ENCODE measurements at places on chromosomes 7 and 10.

DNA sequence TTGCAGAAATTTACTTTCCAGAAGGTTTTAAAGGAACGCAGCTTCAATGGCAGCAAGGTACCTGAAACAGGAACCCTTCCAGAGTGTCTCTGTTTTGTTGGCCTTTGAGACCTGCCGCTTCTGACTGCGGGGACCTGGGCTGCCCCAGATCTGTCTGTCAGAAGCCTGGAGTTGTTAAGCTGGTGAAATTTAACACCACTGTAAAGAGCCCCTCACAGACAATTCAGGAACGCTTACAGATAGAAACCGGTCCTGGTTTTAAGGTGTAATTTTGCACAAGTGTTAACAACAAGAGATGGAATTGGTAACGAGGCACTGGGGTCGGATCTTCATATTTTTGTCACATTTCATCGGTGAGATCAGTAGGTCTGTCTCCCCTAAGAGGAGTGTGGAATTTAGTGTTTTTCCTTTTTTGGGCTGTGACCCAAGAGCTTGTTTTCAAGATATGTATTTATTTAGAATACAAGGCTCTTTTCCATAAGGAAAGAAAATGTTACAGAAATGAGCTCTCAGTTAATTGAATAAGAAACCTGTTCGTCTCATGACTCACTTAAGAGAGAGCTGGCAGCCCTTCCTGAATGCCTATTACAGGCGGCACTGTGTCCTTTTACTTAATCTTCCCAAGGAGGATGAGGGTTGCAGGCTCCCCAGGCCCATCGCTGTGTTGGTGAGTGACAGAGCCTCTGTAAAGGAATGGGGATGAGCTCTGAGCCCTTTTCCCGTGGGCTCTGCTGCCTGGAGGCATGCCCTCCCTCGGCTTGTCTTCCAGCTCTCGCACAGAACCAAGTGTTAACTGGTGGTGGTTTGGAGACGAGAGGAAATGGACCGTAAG, 168.7 kb downstream of the CUX1 start:
- DNase-seq: no peak

DNA sequence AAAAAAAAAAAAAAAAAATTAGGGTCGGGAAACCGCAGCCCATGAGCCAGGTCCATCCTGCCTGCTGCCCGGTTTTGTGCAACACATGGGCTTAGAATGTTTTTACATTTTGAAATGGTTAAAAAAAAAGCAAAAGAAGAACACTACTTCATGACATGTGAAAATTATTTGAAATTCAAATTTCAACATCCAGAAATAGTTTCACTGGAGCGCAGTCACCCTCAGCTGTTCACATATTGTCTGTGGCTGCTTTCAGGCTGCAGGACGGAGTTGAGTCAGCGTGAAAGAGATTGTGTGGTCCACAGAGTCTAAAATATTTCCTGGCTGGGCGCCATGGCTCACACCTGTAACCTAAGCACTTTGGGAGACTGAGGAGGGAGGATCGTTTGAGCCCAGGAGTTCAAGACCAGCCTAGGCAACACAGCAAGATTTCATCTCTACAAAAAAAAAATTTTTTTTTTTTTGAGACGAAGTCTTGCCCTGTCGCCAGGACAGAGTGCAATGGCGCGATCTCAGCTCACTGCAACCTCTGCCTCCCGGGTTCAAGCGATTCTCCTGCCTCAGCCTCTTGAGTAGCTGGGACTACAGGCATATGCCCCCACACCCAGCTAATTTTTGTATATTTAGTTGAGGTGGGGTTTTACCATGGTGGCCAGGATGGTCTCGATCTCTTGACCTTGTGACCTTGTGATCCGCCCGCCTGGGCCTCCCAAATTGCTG, 63.9 kb upstream of the ECHDC3 start:
- no peak for DNase-seq

- no peak for DNase-seq
Observed at GRCh38 chr10:13759168-13759567, 172.4 kb downstream of the PRPF18 start.

DNA sequence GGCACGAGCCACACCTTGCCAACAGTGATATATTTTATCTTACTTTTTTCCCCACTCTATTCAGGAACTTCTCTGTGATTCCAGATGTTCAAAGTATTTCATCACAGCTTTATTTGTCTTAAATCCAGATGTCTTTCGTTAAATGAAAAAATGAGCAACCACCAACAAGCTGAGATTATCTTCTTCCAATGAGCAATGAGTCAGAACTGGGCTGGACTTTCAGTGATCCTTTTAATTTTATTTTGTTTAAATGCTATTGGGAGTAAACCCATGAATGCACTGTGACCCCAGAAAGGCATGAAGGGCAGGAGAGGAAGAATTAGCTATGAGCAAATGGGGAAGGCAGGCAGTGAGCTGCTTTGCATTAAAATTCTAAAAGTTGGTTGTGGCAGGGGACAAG, 77.6 kb upstream of the IMMP2L start:
- no peak for DNase-seq

GRCh38 chr10:70145166-70145665, 1.3 kb downstream of the TYSND1 start:
- no peak for DNase-seq

GRCh38 chr7:106736508-106737201, 75.7 kb upstream of the CCDC71L start:
- peak; percentile 4 for DNase-seq

GRCh38 chr7:31051598-31052486, at the start of gene ADCYAP1R1:
Gene ADCYAP1R1 (plus strand): TSS chr7:31052308. CDS start chr7:31063265, 10,957 bp downstream.
- no peak for DNase-seq

DNA sequence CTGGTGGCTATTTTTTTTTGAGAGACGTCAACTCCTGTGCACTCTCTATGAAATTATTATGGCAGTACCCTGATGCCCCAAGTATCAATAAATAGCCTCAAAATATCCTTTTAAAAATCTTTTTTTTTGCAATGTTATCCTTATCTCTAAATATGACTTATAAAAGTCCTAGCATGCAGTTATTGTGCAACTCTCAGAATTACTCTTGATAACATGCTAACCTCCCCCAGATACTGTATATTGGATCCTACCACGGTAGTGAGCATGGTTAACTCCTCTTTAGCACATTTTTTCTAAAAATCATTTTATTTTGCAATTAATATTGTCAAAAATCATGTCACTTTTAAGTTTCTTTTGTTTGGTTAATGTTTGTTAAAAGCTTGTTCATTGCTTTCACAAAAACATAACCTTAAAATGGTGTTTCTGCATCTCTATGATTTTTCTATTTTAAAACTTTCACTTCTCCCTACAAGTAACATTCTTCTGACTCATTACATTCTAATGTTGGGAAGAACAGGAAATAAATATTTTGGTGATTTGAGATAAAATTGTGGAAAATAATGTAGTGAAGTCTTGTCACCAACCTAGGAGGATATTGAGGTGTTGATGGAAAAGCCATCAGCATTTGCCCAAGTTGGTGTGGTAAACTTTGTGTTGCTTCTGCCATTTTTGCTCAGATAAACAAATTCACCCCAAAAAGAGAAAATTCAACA, 42.1 kb upstream of the ADRA2A start:
- peak; percentile 10 for DNase-seq

GRCh38 chr10:3808689-3809199, 23.7 kb upstream of the KLF6 start:
- no peak for DNase-seq

DNA sequence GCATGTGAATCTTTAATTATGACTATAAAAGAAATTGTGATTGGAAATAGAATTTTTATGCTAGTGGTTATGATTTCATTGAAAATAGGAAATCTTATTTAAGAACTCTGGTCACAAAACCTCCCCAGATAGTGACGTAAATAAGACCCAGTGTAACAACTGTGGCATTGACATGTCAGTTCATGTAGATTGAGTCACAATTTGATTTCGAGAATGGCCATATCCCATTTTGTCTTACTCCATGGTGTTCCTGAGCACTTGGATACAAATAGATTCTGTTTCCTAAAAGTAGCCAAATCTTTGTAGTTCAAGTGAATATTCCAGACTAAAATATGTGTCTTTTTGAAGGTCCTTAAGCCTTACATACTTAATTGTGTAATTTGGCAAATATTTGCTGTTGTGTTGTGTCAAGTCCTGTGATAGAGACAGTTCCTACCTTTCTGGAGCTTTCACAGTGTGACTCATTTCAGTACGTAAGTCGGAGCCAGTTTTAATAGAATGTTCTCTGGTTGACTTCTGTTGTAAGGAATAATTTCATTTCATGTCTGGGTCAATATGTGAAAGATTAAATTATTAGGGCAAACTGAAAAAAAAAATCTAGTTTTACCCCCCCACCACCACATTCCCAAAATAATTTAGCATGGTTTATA, 37.1 kb upstream of the TOMM7 start:
- no peak for DNase-seq

DNA sequence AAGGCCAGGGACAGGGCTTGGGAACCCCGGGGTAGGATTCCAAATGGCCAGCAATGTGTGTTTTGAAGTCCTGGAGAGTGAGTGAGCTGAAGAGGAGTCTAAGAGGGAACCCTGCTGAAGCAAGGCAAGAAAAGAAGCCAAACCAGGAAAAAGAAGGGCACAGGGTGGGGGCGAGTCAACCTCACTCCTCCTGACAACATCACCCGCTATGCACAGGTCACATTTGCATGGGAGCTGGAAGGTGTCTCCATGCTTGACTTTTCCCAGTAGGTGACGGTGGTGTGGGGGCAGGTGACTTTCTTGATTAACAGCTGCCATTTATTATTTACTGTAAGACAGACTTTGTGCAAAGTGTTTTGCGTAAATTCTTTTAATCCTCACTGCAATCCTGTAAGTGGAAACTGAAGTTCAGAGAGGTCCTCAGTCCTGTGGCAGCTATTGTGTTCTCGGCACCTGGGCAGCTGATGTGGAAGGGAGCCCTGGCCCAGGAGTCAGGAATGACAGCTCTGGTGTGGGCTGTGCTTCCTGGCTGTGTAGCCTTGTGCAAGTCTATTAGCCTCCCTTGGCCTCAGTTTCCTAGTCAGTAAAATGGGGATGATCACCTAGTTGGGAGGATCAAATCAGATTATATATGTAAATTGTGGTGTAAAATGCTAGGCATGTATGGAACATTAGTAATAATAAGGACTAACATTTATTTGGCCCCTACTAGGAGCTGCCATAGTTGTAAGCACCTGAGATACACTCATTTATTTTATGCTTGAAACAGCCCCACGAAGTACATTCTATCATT, 90.9 kb downstream of the SH3PXD2A start:
- no peak for DNase-seq

DNA sequence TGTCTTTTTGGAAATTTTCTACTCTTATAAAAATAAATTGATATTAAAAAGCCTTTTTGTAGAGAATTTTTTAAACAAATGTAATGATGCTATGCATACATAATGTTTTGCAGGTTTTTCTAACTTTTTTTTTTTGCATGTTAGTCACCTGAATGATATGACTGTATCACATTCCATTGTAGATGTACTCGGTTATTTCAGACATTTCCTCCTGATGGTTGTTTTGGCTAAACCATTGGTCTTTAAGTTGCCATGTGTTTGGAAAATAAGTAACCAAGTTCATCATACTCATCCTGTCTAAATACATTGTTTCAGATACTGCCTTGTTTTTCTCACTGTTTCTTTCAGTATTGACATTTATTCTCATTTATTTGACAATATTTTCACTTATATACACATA, 25.8 kb downstream of the NHLRC2 start:
- no peak for DNase-seq

GRCh38 chr10:128018236-128018635, 108.0 kb downstream of the MKI67 start:
- DNase-seq: no peak

- no peak for DNase-seq
Observed at GRCh38 chr7:106397994-106398393, 113.2 kb upstream of the NAMPT start.

DNA sequence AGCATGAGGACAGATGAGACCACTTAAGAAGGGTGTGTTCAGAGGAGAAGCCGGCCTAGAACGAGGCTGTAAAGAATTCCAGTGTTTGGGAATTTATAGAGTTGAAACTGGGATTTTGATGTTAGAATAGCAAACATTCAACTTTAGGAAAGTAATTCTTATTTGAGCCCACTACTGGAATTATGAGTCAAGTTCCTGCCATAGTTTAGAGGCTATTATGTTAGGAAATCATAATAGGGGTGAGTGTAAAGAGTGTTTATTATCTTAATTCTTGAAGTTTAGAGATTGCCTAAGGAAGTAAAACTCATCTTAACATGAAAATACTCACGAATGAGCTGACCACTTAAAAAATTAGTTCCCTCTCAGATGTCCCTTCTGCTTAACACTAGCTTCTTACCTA, 2.1 kb downstream of the CBLL1 start:
- no peak for DNase-seq

DNA sequence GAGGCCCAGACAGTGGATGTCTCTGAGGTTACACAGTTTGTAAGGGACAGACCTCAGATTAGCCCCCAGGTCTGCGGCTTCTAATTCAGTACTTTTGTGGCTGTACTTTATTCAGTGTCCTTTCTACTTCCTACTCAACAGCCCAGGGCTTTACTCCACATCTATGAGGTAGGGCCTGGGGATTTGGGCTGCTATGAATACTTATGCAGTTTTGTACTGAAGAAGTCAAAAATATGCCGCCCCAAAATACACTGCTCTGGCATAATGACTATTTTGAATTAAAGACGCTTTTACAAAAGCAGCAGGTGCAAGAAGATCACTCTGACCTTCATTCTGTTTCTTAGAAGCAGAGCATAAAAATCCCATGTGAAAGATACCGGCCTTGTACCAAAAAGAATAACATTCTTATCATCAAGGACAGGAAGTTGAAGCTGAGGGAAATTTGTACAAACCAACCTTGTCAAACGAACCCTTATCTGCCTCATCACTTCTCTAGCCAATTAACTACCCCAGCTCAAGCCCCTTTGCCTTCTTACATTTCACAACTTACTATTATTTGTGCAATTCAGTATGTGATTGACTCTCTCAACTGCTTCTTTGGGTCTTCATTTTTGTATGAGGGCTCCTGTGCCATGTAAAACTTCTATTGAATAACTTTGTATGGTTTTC, 26.1 kb upstream of the TRUB1 start:
- no peak for DNase-seq

DNA sequence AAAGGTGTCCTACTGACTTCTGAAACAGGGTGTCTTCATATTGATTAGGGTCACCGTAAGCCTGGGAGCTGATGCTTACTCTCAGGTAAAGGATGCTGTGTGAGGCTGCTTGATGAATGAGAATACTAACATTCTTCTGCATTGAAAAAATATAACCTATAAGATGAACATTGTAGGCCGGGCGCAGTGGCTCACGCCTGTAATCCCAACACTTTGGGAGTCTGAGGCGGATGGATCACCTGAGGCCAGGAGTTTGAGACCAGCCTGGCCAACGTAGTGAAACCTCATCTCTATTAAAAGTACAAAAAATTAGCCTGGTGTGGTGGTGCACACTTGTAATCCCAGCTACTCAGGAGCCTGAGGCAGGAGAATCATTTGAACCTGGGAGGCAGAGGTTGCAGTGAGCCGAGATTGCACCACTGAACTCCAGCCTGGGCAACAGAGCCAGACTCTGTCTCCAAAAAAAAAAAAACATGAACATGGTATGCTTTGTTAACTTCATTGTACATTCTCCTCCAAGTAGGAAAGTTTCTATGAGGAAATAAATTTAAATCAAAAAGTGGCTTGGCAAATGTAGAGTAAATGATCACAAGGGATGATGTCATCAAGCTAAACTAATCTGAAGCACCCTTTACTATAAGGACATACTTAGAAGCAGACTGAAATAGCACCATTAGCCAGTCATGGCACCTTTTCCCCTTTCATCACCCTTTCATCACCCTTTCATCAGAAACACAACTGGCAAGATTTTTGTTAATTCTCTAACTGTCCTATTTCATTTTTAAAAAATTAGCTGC, 1.5 kb upstream of the BRAF start:
- no peak for DNase-seq

Data from SW 1271 (cell line).